ENCODE measurements at places on chromosomes 3 and 15.

DNA sequence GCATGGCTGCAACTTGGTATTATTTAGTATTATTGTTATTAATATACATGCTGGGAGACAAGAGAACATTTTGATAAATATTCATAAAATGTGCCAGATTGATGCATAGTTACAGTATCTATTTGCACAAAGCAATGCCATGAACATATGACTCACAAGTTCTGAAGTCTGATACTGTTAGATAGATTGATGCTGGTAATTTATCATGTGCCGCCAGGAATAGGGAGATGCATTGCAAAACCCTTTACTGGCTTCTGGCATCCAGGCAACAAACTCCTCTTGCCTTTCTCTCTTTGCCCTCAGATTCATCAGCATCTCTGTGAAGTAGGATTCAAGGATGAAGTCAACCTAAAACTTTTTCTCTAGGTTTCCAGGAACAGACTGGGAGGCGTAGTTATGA lies 41.0 kb upstream of the SLC25A26 start:
- DNase-seq = no peak

GRCh38 chr15:74413350-74414080 lies 20.2 kb downstream of the SEMA7A start:
- DNase-seq = no peak

DNA sequence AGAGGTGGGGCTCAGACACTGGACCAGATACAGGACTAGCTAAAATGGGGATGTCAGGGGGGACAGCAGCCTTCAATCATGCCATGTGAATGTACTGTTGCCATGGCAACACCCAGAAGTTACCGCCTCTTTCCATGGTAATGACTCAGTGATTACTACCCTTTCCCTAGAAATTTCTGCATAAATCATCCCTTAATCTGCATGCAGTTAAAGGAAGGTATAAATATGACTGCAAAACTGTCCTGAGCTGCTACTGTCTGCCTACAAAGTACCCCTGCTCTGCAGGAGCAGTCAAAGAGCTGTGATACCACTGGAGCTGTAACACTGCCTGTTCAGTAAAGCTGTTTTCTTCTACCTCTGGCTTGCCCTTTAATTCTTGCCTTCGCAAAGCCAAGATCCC lies 168.2 kb downstream of the PEAK1 start:
- DNase-seq = peak; percentile 17

DNA sequence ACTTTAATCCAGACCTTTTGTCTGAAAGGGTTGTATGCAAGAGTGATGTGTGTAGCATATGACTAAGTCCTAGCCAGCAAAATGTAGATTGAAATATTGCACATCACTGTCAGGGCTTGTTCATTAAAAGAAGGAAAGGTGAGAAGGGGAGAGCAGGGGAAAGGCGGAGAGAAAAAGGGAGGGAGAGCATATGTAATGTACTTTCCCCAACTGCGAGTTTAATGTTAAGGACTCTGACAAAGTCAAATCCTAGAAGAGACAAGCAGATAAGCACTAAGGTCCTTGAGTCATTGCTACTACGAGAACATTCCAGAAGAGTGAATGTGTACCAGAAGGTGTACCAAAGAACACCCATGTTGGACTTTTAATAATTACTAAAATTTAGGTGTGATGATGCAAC lies 1336.7 kb downstream of the NSUN3 start:
- no peak for DNase-seq

DNA sequence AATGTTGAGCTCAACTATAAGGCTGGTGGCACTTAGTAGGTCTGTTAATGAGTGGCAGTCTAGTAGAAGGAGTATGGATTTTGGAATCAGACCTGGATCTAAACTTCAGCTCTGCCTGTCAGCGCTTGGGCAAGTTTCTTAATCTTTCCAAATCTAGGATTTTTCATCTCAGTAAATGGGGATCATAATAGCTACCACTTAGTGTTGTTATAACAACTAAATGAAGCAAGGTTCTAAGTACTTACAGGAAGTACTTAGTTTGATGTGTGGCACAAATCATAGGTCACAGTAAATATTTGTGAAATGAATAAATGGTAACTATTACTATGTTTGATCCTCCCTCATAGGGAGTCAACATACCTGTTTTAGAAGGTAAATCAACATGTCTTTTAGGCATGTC lies 31.4 kb downstream of the SLC49A4 start:
- no peak for DNase-seq

DNA sequence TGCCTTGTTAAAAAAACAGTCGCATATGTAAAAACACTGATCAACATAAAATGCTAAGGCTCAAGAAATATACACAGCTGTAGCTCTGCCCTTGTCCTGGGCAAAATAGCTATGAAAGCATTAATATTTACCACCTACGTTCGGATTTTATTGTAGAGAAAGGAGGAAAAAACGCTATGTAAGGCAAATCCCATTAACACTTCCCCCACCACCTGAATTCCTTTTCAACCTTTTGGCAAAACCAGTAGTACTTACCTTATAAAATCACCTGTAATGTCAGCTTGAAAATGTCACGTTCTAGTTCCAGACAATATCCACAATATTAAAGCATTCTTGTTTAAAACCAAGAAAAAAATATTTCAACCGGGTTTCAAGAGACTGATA lies 3.6 kb downstream of the TRA2B start:
- no peak for DNase-seq

- no peak for DNase-seq
Measured at GRCh38 chr3:111768571-111769100, 90.4 kb upstream of the PHLDB2 start.
